ENCODE measurements at places on chromosomes 3 and 15. TPM values are rescaled to one million over a fixed set of nuclear protein-coding genes. Genes with fewer than 3 reads are reported as not detected.

ACSBG1 gene
- total RNA-seq, result 0.31 TPM

DNA sequence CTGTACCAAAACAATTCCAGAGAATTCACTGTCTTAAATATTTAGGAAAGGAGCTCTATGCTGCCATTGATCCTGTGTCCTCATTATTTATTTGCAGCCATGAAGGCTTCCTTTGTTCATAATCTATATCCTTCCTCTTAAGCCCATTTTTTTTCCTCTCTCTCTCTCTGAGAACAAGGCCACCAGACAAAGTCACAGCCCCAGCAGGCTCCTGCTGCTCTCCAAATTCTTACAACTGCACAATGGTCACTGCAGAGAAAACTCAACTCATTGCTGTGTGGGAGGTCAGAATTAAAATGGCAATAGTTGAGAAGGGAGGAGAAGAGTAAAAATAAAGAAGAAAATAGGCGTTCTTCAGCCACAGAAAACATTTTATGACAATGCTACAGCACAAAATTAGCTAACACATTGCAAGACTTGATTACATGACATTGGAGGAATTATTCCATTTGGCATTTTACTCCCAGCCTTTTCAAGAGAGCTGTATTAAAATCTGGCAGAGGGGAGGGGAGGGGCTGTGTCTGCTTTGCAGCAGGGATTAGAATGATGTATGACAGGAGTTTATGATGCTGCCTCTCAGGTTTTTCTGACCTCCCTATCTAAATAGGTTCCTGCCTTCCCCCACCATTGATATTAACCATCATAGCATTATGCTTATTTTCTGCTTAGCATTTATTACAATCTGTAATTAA, 399.7 kb upstream of the THBS1 start:
- DNase-seq, result no peak

DNA sequence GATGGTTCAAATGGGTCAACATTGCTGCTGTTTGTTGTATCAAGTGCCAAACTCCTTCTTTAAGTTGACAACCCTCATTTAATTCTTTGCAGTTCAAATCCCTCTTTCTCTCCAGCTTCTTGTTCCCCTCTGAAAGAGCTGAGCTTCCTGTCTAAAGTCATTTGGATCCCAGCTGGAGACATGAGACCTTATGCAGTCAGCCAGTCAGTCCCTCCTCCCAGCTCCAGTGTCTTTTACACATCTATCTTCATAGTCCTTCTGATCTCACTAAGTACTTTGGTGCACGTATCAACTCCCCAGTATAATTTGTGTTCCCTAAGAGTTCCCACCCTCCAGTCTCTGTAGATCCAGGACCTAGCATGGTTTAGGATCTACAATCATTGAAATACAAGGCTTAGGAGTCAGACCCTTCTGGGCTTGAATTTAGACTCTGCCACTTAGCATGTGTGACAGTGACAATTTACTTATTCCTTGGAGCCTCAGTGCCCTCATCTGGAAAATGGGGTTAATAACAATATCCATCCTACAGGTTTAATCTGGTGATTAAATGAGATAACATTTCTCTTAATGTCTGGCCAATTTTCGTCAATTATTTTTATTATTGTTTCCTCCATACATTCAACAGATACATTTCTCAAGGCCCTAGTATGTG, 102.8 kb upstream of the SEMA6D start:
- DNase-seq, result no peak

DNA sequence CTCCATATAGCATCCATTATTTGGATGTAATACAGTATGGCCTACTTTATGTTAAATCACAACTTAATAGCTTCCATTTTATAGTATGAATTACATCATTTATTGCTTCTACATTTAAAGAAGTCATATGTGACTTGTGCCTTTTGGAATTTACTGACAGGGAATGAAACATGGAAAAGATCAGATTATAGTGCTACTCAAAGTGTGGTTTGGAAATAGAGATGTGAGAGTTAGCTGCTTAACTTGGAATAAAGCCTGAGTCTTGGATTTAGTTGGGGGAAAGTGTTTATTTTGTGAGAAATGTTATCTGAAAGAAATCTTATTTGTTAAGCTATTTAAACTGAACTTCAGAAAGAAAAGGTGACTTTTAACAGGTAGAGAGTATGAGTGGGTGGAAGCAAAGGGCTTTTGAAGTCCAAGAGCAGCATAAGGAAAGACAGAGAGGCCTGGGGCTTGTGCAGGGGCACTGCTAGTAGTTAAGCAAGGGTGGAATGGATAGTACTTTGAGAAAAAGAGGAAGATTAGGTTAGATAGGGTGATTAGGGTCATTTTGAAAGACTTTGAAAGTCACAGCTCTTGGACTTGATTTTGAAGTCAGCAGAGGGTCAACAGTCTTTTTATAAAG, 60.5 kb downstream of the SLMAP start:
- DNase-seq, result no peak

AADAC gene
- 0.26 TPM for total RNA-seq

- no peak for DNase-seq
Observed at GRCh38 chr3:85474241-85474640, 515.5 kb downstream of the CADM2 start.

GRCh38 chr15:99412082-99412481, 153.7 kb upstream of the MEF2A start:
- DNase-seq, result no peak

DNA sequence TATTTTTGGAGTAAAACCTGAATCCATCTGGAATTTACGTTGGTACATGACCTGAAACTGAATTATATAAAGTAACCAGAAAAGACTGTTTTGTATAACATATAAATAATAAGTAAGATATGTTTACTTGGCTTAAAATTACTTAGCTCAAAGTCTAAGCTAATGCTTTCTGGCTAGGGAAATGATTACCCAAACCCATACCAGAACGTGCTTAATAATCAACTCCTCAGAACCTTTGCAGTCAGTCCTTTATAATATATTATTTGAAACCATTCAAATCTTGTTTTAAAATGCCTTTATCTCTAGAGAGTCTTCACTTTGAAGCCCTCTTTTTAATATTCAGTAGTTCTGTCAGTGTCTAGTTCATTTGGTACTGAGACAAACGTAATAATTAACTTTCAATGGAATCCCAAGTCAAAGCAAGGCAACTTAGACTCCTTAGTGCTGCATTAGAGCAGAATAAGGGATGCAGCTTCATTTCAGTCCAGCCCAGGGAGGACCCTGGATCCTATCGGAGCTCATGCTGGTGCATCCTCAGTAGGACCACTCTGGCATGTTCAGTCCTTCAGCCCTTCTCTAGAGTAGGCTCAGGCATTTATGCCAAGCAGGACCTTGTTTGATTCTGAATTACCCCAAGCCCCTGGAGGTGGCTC, 81.6 kb downstream of the MME start:
- DNase-seq, result no peak

GRCh38 chr3:155282385-155283091, 10.9 kb downstream of the STRIT1 start:
- DNase-seq, result no peak

IQCF5 gene
- total RNA-seq, result not detected

DUOX1 gene
- total RNA-seq, result 0.31 TPM

ALDH1A2 gene
- total RNA-seq, result 0.98 TPM

HESX1 gene
- 1.1 TPM for total RNA-seq

PDIA3 gene
- total RNA-seq, result 538 TPM

GRCh38 chr15:36428102-36428845, 151.2 kb upstream of the CDIN1 start:
- peak; percentile 18 for DNase-seq

DNA sequence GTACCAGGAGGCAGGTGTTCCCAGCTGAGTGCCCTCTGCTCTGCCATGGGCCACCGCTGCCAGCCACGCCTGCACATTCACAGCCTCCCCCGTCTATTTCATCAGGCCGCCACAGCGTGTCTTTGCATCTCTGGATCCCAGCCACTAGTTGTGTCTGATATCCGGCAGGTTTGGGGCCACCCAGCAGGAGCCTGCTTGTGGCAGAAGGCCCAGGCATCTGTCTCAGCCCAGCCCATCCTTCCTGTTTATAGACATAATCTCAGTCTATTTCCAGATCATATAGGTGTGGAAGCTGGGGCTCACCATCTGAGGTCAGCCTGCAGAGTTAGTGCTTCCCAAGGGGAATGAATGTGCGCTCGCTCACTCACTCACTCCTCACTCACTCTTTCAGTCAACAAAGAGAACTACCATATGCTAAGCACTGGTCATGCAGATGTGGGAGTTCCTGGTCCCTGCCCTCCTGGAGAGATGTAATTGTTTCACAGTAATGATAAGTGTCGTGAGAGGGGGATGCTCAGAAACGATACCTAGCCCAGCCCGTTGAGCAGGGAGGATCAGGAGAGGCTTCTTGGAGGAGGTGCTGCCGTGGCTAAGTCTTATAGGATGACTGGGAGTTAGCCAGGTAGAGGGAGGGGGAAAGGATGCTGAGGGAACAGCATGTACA, 60.6 kb downstream of the FGD5 start:
- no peak for DNase-seq

- DNase-seq, result no peak
Observed at GRCh38 chr3:69251078-69251805, 128.8 kb upstream of the LMOD3 start.

DNA sequence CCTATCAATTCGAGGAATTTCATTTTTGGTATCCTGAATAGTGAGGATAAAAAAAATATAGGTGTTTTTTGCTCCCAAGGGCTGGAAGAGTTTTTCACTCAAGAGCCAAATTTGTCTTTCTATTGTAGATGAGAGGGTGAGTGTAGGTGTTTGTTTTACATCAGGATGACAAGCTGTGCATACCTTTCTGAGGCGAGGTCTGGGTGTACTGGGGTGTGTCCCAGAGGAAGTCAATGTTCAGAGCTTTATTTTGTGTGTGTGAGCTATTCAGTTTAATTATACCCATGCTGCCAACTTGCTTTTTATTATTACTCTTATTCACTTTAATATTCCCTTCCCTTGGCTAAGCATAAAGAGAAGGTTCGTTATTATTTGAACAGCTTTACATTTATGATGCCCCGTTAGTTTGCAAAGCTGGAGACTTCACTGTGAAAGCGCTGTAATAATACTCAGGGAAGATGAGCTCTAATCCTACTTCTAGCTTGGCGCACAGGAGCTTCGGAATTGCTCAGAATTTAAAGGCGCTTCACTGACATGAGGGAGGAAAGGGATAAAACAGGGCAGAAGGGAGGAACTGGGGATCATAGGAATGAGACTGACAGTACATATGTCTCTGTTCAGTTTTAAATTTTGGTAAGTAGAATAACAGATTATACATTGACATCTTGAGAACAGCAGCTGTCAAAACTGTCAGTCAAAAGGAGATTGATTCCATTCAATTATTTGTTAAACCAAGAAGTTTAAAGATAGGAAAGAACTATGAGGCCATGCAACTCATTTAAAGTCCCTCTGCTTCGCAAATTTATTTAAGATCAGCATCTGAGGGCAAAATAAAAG, 117.7 kb upstream of the TP63 start:
- no peak for DNase-seq

CCR1 gene
- not detected for total RNA-seq

Measured in Panc1 (cell line).